EH (cell line): ENCODE measurements at places on chromosomes 1 and 21.

DNA sequence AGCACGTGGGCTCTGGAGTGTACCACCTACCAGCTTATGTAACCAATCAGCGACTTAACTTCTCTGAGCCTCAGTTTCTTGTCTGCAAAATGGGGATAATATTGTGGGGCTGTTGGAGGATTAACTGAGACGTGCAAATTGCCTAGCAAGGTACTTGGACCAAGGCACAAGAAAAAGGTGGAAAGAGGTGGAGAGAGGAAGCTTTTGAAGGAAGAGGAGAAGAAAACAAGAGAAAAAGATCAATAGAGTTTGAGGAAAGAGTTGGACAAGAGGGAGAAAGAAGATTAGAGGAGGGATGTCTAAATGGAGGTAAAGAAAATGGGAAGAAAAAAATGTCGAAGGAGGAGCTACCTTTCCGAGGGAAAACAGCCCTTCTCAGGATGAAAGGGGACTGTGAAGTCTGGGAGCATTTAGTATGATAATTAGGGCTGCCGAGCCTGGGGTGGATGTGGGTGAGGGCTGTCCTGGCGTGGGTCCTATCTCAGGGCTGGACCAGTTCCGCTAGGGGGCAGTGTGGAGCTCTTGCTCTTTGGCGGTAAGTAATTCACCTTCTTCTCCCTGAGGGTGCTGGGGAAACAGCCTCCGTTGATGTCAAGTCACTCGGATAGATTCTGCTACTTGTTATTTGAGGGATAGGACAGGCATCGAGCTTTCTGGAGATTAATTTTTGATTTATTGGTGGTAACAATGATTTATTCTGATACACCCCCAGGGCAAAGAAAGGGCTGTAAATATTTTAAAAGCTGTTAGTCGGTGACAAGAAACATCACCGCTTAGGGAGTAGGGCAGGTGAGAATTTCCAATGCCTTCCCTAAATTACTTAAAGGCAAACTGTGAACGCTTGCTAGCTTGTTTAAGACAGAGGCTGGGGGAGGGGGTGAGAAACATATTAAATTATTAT lies 79.0 kb upstream of the NFASC start:
- peak; percentile 53 for DNase-seq

DNA sequence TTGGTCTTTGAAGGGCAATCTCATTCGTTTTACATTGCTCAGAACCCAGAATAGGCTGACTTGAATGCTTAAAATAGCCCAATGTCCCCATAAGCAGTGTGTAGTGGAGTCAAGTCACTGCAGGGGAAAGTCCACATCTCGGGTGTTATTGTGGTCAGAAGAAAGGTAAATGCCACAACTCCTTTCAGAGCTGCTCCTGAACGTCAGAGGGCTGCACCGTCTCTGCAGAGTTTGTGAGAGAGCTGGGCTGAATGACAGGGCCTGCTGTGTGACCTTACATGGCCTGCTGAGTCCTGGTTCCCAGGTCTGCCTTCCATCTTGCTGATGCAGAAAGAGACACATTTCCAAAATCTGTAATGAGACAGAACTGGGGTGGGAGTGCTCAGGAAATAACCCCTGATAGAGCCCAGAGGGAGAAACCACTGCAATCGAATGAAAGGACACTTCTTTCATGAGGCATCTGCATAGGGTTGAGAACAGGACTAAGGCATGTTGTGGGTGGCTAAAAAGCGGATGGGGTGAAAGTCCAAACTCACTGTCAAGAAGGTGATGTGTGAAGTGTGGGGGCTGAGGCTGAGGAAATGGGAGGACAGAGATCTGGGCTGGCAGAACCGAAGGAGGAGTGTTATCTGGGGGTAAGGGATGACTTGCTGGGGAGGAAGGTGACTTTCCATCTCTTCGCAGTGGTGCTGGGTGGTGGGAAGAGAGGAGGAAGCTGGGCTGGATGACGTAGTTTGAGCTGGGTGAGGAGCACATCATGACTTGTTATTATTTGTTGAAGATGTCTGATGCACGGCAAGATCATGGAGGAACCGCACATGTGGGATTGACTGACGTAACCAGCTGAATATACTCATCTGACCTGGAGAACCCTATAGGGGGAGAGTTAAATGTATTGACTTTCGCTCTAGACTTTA lies 33.7 kb downstream of the XCL2 start:
- DNase-seq, result no peak

DNA sequence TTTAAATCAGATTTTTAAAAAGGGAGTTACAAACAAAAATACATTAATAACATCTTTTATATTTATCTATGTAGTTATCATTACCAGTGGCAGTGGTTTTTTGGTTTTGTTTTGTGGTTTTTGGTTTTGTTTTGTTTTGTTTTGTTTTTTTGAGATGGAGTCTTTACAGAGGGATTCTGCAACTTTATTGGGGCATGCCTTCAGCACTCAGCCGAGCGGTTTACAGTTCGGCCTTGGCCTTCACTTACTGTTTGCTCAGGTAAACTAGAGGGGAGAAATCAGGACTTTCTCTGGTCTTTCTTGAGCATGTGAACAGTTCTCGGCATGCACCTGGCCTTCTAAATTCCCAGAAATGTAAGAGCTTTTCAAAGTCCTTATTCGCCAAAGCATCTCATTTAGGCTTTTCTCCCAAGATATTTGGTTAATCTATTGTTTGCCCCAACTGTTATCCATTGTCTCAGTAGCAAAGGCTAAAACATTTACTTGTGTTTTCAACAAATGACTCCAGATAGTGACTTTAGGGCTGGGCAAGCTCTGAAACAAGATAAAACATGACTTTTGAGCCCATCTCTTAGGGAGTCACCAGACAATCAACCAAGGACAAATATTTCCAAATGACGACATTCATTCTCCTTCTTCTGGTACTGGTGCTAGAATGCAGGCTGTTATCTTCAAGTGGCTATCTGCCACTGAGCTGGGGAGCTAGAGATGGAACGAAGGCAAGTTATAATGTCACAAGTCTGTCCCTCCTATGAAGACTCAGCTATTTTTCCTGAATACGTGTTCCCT lies 48.4 kb upstream of the ADORA3 start:
- no peak for DNase-seq

DNA sequence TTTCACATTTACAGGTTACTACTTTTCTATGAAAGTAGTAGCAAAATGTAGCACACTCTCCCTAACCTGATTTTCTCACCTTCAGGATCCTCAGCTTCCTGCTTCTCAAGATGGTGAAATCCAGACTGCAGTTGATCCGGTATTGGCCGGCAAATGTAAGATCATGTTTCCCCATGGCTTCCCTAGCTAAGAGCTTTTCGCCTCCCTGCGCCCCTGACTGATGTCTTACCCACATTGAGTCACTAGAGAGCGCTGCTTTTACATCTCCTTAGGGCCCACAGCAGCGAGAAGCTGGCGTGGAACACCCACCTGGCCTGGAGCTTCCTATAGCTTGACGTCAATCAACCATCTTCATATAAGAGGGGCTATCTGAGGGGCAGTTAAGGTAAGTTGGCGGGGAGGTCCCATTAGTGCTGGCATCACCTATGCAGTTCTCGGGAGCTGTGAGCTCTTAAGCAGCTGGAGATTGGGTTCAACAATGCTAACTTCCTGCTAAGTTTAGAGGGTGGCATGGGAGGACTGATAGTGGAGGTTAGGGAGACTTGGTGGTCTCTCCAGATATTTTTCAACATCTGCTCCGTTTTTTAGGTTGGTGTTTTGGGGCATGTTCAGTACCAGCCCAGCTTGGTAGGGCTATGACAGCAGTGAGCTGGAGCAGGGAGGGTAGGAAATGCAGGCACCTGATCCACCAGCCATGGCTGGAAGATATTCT lies 5.5 kb downstream of the PTPN7 start:
- peak; percentile 54 for DNase-seq
